ENCODE measurements at places on chromosomes 2 and 18.

GRCh38 chr2:165594935-165595255 is 125.4 kb downstream of the CSRNP3 start:
- DNase-seq = no peak

DNA sequence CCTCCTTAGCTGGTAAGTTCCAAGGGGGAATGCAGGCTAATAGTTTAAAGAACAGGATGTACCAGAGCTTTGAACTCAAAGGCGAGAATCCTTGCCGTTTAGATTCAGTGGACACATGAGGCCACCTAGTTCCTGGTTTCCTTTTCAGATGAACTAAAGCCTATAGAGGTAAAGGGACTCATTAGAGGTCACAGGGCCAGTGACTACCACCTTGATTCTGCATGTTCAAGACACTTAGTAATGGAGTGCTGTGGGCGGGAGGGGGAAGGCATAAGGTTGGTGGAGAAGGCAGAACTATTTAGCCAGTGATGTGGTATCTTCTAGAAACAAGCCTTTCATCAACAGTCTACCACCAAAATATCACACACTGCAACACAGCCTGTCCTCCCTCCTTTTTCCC is 47.9 kb downstream of the ARHGEF33 start:
- no peak for DNase-seq

DNA sequence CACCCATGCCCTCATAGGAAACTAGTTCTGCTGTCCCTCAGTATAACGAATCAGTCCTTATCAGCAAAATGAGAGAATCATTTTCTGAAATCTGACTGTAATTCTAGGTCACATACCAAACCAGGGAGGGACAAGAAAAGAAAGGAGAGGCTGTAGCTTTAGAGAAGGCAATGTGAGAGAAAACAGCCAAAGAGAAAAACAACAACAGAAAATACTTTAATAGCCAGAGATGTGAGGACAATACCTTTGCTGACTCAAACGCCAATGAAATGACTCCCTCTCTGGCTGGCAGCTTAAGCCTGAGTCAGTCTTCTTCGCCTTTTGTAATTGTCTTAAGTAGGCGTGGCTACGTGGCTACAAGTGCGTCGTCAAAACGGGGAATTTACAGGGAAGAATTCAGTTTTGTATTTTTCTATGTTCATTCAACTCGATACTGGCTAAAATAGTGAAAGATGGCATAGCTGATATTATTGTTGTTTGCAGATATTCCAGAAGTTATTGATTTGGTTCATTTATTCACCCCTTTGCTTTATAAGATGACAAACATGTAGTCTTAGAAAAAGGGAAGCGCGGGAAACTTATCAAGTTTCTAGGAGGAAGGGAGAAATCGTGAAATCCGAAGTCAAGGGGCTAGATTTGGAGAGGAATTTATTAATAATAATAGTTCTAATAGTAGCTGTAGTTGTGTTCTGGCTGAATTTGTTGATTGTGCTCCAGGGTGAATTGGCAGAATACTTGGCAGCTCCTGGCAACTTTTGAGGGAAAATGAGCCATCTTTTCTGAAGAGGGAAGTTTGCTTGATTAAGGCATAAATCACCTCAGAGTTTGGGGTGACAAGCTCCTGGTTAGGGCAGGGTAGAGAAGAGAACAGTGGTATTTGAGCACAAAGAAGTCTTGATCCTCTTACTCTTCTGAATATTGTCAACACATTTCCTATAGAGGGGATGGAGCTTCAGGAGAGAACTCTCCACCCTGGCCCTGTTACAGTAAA is at the start of gene IL1A:
IL1A (minus strand) TSS at position 295 of the 991 bp plus-strand sequence. CDS start 723 bp downstream, outside the sequence.
- DNase-seq = no peak

DNA sequence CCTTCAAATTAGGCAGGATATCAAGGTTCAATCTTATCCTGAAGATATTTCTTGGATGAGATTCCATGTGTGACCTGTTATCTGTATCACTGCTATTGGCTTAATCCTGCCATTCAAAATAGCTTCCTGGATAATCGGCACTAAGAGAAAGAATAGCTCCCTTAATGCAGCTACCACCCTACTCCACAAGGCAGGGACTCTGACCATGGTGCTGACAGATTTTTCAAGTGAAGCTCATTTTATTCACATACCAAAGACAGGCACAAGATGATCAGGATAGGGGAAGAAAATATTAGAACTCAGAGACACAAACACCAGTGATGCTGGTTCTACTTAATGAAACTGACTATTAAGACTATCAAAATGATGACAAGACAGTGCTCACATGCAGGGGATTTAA is 74.9 kb downstream of the ORC4 start:
- no peak for DNase-seq

DNA sequence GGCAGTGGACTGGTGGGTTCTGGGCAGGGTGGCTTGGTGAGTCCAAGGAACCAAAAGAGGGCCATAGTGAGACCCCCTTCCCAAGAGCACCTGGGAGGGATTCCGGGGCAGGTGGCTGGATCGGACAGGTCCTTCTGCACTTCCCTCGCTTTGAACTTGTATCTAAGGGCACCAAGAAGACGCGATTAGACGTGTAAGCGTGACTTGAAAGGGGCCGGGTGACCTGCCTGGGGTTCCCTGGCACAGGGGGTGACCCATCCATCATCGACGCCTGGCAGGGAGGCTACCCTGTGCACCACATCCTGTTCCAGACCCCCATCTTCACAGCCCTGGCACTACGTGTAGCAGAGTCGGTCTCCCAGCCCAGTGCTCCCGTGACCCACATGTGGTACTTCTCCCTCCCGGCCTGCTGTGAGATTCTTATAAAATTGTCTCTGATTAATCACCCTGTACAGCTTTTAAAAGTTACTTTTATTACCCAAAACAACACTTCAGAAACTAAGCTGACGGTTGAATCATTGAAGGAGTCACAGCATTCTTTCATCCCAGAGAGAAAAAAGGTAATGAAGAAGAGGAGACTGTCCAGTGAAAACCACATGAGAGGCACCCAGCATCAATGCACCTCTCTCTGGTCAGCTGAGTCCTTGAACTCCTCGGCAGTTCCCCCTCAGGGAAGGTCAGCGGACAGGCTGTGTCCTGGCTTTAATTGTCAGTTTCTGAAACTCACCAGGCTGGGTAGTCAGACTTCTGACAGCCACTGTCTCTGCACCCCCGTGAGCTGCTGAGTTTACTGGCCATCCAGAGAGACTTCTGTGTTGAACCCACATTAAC is 13.0 kb downstream of the SH3BP4 start:
- DNase-seq = no peak

DNA sequence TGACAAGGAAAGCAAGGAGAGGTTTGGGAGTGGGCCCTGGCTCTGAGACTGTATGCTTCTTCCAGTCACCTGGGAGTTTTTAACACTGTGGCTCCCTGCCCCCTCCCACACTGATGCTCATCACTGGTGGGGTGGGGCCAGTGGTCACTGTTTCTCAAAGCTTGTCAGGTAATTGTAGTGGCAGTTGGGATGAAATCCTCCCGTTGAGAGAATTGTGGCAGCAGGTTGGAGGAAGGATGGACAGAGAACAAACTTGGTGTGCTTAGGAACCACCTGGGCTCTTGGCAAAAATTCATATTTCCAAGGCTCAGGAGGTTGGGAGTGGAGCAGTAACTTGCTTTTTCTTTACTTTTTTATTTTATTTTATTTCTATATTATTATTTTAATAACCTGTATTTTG is 25.1 kb downstream of the DGKD start:
- no peak for DNase-seq

DNA sequence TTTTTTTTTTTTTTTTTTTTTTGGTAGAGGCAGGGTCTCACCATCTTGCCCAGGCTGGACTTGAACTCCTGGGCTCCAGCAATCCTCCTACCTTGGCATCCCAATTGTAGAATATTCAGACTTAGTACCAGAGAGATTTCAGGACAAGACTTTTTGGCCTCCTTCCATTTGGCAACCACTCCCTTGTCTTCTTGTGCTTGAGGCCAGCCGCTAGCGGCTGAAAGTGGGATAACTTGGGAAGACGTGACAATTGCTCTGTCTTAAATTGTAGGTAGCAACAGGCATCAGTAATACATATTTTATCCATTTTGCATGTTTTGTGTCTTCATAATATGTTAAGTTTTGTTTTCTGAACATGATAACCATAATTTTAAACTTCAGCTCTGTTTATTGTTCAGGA is 53.3 kb upstream of the TTN start:
- no peak for DNase-seq
